ENCODE measurements at places on chromosomes 3 and 15.
A peak's percentile ranks its signal among the peaks of the same experiment; 100 is the strongest.

- DNase-seq, result peak; percentile 79
Measured at GRCh38 chr15:74616366-74616939, 817 bp downstream of the CLK3 start.

- DNase-seq, result no peak
Measured at GRCh38 chr15:78934655-78935023, 10.2 kb downstream of the CTSH start.

DNA sequence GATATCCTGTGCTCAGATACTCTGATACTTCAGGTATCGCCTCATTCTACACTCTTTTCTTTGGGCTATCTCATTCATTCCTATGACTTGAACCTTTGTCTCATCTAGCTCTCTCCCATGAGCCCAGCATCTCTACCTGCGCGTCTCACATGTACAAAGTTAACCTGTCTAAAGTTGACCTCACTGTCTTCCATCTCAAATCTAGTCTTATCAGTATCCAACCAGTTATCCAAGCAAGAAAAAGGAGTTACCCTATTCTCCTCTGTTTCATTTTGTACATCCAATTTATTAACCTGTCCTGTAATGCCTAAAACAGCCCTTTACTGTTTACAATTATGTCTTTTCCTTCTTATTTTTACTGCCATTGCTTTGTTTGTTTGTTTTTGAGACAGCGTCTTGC, 134.2 kb downstream of the GREM1 start:
- no peak for DNase-seq

- DNase-seq, result no peak
Measured at GRCh38 chr15:46260937-46261336, 626.1 kb downstream of the SQOR start.

GRCh38 chr3:123081718-123082369, 15.0 kb downstream of the PDIA5 start:
- no peak for DNase-seq

DNA sequence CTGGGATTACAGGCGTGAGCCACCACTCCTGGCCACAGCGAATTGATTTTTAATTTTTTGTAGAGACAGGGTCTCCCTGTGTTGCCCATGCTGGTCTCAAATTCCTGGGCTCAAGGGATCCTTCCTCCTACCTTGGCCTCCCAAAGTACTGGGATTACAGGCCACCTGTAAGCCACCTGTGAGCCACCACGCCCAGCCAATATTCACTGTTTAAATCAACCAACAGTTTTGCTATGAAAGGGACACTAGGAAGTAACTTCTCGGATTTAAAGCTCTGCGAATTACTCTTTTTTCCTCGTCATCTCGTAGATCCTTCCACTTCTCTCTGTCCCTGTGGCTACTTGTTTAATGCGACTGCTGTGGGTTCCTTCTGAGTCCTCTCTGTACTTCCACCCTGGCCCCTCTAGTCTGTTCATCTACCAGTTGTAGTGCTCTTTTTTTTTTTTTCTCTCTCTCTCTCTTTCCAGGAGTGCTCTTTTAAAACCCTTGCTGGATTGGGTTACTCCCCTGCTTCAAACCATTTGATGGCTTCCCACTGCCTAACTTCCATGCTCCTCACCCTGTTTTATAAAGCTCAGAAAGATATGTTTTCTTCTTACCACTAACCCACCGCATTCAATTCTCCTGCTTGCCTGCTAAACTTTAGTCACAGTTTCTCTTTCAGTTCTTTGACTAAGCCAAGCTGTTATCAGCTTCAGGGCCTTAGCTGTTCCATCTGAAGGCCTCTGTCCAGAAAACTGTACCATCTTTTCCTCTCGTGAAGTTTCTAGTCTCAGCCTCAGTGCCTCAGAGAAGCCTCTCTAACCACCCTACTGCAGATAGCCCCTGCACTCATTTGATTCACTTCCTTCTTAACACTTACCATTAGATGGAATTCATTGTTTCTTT, 12.4 kb downstream of the RTF1 start:
- DNase-seq, result no peak

DNA sequence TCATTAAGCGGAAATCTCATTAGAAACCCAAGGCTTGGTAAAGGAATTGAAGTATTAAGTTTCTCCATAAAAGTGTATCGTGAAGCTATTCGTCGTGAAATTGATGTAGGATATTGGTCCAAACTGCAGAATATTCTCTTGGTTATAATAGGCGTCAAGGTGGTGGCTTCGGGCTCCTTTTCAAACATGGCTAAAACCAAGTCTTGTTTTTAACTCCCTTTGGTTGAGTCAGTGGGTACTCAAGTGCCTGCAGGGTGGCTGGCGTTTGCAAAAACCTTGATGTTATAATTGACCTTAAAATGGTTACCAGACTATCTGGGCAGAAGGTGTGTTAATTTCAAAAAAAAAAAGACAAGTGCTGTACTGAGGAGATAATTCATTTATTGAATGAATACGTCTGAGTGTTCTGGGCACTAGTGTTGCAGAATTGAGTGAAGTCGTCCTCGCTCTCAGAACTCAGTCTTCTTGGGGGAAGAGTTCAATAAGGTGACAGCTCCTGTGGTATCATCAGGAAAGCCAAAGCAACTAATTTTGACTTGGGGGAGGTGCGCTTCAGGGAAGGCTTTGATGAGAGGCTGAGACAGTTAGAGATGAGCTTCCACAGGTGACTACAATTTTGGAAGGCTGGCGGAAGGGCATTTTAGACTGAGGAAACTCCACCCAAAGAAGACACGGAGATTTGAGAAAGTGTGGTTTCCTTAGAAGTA, 1.5 kb downstream of the UBE2Q2 start:
- no peak for DNase-seq

DNA sequence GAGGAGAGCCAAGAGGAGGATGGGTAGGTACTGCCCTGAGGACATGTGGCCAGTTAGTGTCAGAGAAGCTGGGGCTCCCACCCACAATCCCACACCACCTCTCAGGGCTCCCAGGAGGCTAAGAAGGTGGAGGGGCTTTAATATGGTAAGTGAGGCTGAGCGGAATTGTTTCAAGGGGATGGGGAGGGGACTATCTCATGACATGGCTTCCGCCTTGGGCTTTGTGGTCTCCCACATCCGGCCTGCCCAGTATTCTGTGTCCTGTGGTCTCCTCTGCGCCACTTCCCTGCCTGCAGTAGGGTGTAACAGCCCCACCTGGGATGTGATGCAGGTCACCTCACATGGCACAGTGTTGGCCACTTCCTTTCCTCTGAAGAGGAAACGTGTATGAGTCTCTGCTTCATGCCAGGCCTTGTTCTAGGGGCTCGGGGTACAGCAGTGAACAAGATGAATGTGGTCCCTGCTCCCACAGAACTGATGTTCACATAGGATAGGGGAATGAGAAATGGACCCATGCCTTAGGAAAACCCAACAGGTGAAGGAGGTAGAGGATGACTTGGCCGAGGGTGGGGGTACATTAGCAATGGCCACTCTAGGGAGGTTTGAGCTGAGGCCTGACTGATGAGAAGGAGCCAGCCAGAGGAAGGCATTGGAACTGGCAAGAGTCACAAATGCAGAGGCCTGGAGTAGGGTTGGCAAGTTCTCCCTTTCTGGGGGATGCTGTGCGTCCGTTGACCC, 3.2 kb downstream of the NEIL1 start:
- DNase-seq, result no peak

DNA sequence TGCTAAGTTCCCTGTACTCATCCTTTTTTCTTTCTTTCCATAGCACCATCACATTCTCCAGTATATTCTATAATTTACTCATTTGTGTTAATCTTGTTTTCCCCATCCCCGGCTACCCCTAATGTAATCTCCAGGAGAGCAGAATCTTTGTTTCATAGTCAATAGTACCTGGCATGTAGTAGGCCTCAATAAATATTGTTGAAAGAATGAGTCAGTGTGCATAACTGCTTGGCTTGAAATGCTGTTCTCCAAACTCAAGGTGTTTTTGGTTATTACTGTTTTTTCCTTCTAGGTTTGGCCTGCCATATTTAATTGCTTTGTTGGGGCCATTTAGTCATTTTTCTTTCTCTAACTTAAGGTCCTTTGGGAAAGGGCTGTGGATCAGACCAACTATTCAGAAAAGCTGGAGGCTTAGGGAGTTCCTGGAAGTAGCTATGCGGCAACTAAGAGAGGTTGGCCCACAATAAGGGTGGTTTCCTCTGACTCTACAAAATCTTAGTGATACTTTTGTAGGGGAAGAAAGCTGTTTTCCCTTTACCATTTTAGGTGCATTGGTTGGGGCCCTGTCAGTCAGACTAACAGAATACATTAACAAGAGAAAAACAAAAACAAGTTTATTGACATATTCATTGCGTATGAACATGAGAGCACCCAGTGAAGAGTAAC, 28.4 kb downstream of the KAT2B start:
- DNase-seq, result no peak

- no peak for DNase-seq
Measured at GRCh38 chr3:77799278-77799677, 759.4 kb downstream of the ROBO2 start.

DNA sequence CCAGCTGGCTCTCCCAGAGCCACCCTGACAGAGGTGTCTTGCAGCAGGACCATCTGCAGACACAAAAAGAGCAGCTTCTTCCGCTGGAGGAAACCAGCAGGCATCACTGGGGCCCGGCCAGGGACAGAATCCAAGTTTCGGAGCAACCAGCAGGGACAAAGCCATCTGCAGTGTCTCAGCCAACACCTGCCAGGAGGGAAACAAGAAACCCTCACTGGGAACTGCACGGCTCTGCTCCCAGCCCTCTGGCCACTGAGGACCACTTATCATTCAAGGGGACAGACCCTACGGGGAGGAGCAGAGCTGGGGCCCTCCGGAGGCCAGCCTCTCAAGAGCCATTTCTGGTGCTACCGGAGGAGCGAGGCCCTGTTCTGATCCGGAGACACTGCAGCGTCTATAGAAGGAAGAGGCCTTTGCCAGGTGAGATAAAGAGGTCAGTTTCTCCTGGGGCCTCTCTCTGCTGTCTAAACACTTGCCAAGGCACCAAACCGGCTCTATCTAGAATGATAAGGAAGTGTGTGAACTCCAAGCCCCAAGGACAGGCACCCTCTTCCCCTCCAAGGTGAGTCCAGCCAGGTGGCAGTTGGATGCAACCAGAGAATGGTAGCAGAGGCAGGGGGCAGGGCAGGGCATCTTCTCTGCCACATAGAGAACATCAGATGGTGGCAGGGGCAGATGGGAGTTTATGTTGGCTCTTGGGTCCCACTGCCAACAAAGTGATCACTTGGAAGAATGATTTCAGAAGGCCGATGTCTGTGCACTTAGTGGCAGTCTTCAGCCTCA, 89.0 kb downstream of the CHSY1 start:
- no peak for DNase-seq
